ENCODE measurements at places on chromosomes 6 and 20.

GRCh38 chr6:100464903-100465700 lies at the start of gene SIM1:
Gene SIM1 (minus strand): TSS chr6:100464921. CDS start chr6:100463468, 1,453 bp downstream.
- DNase-seq = no peak

DNA sequence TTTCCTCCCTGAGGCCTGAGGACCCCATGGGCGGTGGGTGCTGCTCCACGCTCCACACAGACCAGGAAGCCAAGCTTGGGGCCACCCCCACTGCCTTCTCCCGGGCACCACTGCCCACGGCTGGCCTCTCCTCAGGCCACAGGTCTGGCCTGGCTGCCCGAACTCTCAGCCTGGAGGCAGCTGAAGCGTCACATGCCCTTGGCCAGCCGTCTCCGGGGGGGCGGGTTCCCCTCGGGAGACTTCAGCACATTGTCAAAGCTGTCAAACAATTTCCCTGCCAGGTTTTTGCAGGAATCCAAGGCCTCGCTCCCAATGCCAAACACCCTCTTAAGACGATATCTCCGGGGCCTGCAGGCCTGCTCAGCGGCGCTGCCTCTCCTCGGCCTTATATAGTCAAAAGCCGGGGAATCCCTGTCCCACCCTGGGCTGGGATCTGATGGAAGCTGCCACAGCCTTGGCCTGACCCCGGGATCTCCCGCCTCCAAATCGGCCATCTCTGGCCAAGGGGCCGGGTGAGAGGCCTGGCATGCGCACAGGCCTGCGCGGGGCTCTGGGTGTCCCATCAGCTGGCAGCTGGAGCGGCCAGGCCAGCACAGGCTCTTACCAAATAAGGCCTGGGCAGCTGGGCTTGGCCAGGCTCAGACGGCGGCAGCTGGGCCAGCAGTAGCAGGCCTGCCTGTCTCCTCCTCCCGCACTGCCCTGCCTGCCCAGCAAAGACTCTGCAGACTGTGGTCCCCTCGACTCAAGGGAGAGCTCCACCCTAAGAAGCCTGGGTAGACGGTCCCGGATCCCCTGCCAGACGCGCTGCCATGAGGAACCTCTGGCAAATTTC lies 49.7 kb downstream of the RBM38 start:
- DNase-seq = no peak

- no peak for DNase-seq
Measured at GRCh38 chr6:32240686-32241085, 16.8 kb upstream of the NOTCH4 start.

GRCh38 chr6:108993876-108994275 lies 100.8 kb downstream of the SESN1 start:
- no peak for DNase-seq

- DNase-seq = no peak
Measured at GRCh38 chr6:87932361-87932760, 115.3 kb upstream of the SPACA1 start.
